ENCODE measurements at places on chromosomes 3 and 15. TPM values are rescaled to one million over a fixed set of nuclear protein-coding genes. Genes with fewer than 3 reads are reported as not detected.

DNA sequence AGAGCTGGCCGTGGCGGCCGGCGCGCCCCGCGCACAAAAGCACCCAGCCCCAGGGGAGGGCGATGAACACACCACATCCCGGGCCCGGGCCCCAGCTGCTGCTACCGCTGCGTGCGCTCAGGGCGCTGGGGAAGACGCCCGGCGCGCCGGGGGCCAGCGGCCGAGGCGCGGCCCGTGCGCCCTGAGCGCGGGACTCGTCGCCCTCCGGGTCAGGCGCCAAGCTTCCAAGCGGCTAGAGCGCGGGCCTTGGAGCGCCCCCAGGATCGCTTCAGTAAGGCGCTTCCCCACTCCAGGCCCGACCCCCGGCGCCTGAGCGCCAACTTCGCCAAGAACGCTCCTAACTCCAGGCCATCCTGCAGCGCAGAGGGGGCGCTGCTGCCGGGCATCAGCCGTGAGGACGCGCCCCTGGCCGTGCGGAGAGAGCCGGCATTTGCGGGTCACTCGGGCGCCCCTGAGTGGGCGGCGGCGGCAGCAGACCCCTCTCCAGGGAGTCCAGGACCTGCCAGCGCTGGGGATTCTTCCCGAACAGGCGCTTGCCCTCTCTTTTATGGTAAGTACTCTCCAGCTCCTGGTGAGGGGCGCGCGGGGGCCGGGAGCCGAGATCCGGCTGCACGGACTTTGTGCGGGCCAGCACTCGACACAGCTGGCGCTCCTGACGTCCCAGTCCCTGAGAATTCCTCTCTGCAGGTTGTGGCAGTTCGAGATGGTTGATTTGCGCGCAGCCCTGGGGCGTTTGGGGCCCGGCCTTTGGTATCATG is 475 bp downstream of the SPSB4 start:
- DNase-seq, result peak; percentile 78

- DNase-seq, result no peak
Measured at GRCh38 chr3:55562700-55563099, 75.6 kb upstream of the WNT5A start.

DNA sequence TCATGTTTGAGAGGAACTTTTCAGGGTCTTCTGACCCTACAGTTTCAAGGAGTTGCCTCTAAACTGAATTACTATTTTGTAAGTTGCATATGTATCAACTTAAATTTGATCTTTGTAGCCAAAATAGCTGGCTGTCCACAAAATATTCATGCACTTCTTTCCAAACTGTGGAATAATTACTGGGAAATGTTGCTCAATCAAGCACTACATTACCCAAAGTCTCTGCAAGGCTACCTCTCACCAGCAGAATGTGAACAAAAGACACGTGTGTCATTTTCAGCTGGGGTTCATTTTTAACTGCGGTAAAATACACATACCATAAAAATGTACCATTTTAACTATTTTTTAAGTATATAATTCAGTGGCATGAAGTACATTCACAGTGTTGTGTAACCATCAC is 320.4 kb downstream of the CTNNB1 start:
- DNase-seq, result no peak

TMEM158 gene
- total RNA-seq, result 35.5 TPM
